ENCODE measurements at places on chromosomes 11 and 22. TPM values are rescaled to one million over a fixed set of nuclear protein-coding genes. Genes with fewer than 3 reads are reported as not detected.

The H19 gene
- total RNA-seq, result 6.5 TPM

- no peak for ATAC-seq
Measured at GRCh38 chr11:29019960-29020683, 911.9 kb downstream of the METTL15 start.

The VSIG10L2 gene
- total RNA-seq, result not detected

DNA sequence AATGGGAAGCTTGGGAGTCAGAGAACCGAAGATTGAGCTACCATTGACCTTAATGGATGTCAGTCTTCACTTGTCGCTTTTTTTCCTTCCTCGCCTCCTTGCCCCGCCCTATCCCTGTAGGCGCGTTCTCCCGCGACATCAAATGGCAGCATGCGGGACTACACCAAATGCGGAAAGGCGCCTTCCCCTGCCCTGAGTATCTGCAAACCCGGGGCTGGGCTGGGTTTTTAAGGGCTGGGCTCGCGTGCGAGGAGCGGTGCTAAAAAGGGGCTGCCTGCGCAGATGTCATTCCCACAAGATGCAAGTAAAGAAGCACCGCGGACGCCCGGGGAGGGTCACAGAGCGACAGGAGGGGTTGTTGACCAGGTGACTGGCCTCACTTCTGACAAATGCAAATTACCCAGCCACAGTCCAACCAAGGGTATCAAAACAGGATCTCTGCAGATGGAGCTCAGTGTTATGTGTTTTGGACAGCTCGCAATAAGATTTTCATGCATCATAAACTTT, 4.7 kb upstream of the FAM111B start:
- peak; percentile 46 for ATAC-seq

DNA sequence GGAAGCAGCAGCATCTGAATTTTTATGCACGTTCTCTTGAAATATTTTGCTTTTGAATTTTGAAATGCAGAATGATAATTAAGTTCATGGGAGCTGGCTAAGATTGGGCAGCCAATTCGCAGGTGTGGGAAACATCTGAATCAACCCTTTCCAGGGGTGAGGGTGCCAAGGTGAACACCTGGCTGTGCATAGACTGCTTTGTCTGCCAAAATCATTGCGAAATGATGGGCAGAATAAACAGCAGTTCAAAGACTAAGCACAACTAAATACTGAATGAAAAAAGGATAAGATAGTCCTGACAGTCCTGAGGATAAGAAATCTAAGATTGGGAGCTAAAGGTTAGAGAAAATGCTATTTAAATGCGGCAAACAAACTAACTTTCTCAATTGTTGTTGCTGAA, 813.3 kb upstream of the RAG2 start:
- no peak for ATAC-seq

DNA sequence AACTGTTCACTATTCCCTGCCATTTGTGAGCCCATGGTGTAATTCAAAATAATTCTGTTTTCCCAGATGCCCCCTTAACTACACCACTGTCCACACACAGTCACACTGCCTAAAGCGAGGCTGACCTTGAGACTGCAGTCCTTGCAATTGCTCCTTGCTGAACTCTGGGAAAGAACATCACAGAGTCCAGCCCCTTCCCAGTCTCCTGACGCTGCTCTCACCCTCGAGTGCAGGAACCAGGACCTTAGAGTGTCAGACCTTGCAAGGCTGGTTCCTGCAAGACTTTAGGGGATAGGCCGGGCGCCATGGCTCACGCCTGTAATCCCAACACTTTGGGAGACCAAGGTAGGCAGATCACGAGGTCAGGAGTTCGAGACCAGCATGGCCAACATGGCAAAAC, 33.6 kb downstream of the AHNAK start:
- ATAC-seq, result peak; percentile 10

GRCh38 chr11:124861670-124862069, 3.6 kb upstream of the ROBO3 start:
- no peak for ATAC-seq

DNA sequence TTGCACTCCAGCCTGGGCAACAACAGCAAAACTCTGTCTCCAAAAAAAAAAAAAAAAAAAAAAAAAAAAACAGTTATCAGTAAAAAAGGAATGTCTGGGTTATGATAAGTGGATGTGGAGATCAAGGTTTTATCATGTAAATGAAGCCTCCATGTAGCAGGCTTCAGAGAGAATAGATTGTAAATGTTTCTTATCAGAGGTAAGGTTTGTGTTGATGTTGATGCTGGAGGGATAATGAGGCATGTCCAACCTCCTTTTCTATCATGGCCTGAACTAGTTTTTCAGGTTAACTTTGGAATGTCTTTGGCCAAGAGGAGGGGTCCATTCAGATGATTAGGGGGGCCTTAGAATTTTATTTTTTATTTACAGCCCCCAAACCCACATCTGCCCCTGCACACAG, 35.4 kb upstream of the TREH start:
- ATAC-seq, result no peak

GRCh38 chr11:10857459-10857708, 469 bp downstream of the ZBED5 start:
- ATAC-seq, result no peak

DNA sequence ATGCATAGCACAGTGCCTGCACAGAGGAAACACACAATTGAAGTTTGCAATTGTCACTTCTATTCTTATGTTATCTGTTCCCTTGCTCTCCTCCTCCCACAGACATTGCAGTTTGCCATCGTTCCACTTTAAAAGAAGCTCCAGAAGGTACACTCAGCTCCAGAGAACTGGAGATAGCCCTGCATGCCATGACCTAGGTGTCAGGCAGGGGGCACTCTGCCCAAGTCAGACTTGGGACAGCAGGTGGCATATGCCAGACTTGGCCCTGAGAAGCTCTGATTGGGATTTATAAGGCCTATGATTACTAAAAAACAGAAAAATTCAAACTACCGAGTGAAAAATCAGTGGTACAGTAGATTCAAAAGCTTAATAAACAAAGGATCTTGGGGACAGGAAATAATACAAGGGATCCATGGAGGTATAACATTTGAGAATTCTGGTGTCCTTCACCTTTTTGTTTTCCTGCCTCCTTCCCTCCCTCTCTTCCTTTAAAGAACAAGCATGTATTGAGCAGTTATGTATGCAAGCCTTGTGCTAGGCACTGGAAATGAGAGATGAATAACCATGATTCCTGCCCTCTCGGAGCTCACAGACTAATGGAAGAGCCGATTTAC, 40.0 kb downstream of the TENM4 start:
- ATAC-seq, result peak; percentile 90

DNA sequence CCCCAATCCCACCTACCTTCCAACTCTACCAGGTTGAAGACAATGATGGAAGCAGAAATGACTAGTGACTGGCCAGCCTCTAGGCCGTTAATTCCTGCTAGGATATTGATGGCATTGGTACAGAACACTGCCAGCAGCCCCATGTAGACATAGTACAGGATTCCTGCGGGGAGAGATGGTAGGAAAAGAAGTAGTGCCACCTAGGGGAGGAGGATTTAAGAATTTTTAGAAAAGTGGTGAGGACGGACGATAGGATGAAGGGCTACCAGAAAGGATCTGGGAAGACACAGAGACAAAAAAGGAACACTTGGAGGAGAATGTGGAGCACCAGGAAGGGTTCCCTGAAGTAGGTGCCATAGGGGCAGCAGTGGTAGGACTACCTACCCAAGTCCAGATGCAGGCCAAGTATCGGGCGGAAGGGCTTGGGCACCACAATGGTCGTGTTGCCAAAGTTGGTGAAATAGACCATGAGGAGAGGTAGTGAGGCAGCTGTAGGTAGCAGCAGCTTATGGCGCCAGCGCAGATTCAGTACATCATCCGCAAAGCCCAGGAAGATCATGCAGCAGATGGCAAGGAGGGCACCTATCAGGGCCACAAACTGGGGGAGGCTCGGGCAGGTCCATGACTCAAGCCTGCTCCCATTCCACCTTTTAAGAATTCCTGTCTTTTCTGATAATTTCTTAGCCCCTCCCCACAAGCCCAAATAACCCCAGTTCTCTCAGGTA, 1.2 kb downstream of the DPAGT1 start:
- no peak for ATAC-seq

The CCDC87 gene
- total RNA-seq, result 0.16 TPM

- ATAC-seq, result peak; percentile 57
Measured at GRCh38 chr22:19201869-19202798, 23.6 kb upstream of the SLC25A1 start.

The KRTAP5-10 gene
- 0.16 TPM for total RNA-seq

DNA sequence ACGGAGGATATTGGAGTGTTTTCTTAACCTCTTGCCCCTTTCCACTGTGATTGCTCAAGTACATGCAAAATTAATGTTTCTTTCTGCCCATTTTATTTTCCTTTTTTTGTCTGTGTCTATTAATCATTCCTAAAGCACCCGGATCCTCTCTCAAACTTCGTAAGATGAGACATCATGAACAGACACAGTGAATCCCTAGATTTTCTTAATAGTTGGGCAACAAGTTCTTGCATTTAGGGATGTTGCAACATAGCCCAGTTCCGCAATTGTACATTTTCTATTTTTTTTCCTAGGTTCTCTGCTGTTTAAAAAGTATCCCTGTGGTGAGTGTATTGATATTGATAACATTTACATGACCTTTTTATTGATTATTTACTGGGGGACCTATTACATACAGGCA, 2.9 kb downstream of the FAM111A start:
- ATAC-seq, result no peak

- no peak for ATAC-seq
Measured at GRCh38 chr11:15035283-15035682, 38.1 kb upstream of the CALCB start.

GRCh38 chr11:111631024-111631665, 28.9 kb downstream of the SIK2 start:
- ATAC-seq, result no peak

- ATAC-seq, result no peak
Measured at GRCh38 chr22:49066619-49067018, 761.1 kb downstream of the BRD1 start.

The RIMBP3B gene
- total RNA-seq, result not detected

The OR8K5 gene
- total RNA-seq, result not detected

DNA sequence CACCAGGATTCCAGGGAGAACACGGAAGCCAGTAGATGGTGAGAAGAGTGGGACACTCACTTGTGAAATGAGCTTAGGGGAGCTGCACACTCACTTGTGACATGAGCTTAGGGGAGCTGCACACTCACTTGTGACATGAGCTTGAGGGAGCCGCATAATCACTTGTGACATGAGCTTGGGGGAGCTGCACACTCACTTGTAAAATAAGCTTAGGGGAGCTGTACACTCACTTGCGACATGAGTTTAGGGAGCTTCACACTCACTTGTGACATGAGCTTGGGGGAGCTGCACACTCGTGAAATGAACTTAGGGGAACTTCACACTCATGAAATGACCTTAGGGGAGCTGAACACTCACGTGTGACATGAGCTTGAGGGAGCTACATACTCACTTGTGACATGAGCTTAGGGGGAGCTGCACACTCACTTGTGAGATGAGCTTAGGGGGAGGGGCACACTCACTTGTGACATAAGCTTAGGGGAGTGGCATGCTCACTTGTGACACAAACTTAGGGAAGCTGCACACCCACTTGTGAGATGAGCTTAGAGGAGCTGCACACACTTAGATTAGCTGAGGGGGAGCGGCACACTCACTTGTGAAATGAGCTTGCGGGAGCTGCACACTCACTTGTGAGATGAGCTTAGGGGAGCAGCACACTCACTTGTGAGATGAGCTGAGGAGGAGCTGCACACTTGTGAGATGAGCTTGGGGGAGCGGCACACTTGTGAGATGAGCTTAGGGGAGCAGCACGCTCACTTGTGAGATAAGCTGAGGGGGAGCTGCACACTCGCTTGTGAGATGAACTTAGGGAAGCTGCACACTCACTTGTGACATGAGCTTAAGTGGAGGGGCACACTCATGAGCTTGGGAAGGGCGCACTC, 59.0 kb downstream of the NCAPD3 start:
- ATAC-seq, result no peak

The UPB1 gene
- total RNA-seq, result 0.12 TPM

DNA sequence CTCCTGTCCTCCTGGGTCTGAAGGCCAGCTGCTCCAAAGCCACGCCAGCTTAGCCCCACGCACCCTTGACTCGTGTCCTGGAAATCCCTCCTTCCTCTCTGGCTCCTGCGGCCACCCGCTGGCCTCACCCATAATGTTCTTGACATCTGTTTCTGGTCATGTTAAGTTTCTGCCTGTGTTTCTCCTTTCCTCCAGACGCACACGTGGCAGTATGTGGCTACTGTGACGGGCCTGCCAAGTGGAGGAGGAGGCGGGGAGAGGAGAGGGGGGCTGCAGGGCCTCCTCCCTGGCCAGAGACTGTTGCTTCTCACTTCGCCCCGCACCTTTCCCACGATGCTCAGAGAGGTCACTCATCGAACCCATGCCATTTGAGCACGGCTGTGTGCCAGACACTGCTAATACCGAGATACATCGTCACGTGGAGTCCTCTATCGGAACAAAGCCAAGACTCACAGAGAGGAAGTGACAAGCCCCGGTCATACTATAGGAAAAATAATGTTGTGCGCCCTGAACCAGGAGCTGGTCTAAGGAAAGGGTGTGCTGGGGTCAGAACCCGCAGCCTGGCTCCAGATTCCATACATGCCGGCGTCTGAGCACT, 11.5 kb downstream of the C1QTNF6 start:
- peak; percentile 19 for ATAC-seq

The YPEL4 gene
- total RNA-seq, result not detected

DNA sequence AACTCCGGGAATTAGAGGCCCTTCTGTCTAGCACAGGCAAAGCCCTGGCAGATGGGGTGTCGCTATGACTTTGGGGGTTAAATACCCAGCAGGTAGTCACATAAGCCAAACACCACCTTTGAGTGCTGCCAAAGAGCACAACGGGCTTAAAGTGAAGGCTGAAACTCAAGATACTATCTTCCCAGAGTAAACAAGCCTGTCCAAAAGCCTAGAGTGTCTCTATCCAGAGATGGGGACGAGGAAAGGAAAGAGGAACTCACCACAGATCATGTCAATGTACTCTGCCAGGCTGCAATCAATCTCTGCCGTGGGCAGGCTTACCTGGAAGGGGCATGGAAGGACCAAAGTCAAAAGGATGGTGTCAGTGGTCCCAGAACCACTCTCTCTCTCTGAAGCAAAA, 14.5 kb downstream of the TMEM25 start:
- no peak for ATAC-seq

The PGGHG gene
- 2.4 TPM for total RNA-seq

DNA sequence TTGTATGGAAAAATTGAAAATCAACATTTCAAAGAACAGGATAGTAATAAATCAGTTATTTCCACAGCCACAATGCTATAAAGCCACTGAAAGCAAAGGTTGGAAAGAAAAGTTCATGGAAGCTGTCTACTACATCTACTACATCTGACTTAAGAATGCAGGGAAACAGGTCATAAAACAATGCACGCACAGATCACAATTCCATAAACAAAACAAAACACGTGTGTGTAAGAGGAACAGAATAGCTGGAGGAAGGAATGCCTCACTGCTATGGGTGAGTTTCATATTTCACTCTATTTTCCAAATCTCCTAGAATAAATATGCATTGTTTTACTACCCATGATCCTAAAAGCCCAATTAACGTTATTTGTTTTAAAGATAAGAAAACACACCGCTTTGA, 66.3 kb downstream of the NCAPD3 start:
- ATAC-seq, result no peak
